ENCODE measurements at places on chromosomes 12 and 14.

GRCh38 chr12:91127751-91128150 lies 16.5 kb upstream of the LUM start:
- DNase-seq, result no peak

DNA sequence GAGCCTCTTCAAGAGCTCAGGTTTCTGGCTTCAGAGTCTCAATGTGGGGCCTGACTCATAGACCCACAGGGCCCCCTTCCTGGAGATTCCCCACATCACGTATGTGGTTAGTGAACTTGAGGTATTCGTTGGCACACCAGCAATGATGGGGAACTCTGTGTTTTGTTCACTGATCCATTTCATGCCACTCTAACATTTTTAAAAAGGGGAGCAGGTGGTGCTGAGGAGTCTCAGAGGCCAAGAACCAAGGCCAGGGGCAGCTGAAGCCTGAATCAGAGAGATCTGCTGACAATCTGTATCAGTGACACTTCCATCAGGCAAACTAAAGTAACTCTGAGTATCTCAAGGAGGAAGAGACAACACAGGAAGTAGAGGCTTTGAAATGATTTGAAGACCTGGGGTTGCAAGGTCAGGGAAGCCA lies 323.4 kb downstream of the VRK1 start:
- DNase-seq, result no peak

DNA sequence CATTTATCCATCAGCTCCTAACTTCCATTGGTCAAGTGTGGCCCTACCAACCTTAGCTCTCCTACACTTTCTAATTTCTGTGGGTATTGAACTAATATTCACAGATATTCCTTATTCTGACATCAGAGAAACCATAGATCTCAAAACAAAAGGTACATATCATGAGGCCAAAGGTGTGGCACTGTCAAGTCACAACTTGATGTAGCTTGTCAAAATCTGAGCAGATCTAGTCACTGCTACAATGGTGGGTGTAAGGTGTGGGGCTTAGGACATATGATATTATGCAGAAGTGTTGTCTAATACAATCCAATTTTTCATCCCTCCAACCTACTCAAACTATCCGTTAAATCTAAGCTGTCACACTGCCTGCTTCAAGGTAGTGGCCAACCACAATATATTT lies 114.0 kb upstream of the FAR2 start:
- DNase-seq, result no peak

GRCh38 chr14:26549571-26549970 lies 48.3 kb downstream of the NOVA1 start:
- no peak for DNase-seq

DNA sequence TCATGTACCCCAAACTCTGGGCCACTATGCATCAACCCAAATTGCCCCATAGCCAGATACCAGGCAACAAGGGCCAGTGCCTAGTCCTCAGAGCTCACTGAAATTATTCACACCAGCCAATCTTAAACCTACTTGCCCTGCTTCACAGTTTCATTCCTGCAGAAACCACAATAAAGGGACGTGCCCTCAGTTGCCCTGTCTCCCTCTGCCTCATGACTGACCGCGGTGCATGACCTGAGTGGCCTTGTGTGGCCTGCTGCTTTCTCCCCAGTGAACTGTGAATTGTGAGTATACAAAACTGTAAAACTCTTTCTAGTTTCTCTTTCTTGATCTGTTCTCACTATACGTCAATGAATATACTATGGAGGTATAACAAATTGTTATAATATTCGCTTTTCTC lies 490.9 kb upstream of the MIS18BP1 start:
- no peak for DNase-seq

DNA sequence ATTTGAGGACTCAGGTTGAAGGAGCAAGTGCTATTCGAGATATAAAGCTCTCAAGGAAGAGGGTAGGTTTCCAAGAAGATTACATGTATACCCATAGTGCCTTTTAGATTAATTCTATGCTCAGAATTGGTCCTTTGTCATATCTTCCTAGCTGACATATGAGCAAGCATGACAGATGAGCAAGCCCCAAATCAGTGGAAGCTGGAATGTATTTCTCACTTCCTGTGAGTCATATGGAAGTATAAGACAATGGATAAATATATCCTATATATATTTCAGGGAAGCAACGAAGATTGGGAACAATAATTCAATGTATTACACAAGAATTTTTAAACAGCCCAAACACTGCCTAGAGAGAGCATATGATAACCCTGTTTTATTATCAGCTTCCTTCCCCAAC lies 674.1 kb upstream of the ATXN7L3B start:
- DNase-seq, result no peak

GRCh38 chr14:91163316-91163715 lies 49.4 kb downstream of the DGLUCY start:
- no peak for DNase-seq

- DNase-seq, result no peak
Measured at GRCh38 chr14:69055999-69056788, 77.1 kb upstream of the ACTN1 start.

DNA sequence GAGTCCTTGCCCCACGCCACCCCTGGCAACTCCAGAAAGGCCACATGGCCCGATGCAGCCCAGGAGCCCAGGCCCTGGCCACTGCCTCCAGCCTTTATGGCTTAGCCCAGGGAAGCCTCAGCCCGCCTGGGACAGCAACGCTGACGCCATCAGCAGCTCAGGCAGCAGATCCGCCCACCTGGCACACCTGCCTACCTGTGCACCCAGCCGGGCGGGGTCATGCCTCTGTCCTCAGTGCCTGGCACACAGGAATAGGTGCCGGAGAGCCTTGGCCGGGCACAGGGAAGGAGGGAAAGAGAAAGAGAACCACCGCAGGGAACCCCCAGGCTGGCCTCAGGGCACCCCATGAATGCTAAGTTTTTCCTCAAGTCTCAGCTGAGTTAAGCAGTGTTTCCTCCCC lies 21.1 kb downstream of the BEGAIN start:
- no peak for DNase-seq
